MM.1S (cell line): ENCODE measurements at places on chromosomes 6 and 20.

DNA sequence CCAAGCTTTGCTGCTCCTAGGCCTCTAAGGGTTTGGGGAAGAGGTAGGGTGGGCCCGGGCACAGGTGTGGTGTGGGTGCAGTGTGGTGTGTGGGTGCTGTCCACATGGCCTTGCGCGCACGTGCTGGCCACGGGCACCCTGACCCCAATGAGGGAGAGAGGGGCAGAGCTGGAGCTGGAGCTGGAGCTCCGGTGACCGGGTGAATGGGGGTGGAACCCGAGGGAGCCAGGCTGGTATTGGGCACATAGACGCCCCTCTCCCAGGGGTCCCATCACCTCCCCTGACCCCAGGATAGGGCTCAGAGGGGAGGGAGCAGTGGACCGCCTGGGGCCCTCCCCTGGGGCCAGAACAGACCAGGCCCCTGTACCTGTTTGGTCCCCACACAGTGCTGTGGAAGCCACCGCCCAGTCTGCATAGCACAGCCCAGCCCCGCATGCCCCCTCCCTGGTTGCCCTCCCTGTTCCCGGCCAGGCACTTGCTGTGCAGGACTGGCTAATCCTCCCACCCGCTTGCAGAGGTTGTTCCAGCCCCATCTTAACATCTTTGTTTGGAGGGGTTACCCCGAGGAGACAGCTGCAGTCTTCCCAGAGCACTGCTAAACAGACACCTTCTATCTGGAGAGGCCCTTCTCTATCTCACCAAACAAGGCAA lies 984 bp downstream of the ADAM33 start:
- no peak for DNase-seq

DNA sequence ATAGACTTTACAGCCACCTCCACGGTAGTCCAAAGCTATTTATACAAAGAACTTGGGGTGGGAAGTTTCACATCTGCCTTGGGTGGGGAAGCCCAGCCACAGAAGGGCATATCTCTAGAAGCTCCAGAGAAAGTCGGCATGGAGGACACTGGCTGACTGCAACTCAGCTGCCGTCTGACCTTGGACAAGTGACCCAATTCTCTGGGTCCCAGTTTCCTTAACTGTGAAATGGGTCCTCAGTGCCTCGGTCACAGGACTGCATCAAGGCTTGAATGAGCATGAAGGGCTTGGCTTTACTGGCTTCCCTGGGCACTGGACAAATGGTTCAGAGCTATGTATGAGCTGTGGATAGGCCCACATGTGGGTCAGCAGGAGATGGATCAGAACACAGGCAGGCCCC lies 58.6 kb downstream of the NOL4L start:
- DNase-seq = no peak

- DNase-seq = no peak
Measured at GRCh38 chr6:27178407-27178730, 69.1 kb upstream of the PRSS16 start.

GRCh38 chr6:22364306-22364705 lies 67.5 kb upstream of the PRL start:
- no peak for DNase-seq

DNA sequence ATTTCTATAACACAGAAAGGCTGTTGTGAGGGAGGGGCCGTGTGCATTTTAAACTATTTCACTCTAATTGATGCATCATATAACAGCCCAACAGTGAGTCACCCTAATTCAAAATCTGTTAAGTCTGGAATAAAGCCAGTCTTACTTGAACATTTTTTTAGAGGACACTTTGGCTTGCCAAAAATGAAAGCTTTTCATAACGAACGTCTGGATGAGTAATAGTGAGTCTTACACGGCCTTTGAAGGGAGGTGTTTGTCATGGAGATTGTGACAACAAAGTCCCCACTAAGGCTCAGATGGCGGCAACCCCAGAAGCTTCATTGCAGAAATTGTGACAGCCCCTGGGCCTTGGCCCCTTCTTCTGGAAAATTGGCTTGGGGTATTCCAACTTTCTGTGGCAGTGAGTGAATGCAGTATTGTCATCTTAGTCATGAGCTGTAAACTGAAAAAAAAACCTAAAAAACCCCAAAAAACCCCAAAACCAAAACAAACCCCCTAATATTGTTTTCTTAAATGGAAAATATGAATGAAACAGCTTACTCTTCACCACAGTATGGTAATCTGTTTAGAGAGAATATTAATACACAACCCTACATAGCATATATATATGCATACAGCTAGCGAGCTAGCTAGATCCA lies 92.6 kb upstream of the CLDN20 start:
- DNase-seq = no peak

GRCh38 chr6:133202610-133203343 lies 38.4 kb upstream of the EYA4 start:
- no peak for DNase-seq
